Ecto neural progenitor cell (in vitro differentiated cells): ENCODE measurements at places on chromosomes 12 and 14.

- no peak for DNase-seq
Observed at GRCh38 chr14:34124585-34124984, 173.7 kb upstream of the EGLN3 start.

DNA sequence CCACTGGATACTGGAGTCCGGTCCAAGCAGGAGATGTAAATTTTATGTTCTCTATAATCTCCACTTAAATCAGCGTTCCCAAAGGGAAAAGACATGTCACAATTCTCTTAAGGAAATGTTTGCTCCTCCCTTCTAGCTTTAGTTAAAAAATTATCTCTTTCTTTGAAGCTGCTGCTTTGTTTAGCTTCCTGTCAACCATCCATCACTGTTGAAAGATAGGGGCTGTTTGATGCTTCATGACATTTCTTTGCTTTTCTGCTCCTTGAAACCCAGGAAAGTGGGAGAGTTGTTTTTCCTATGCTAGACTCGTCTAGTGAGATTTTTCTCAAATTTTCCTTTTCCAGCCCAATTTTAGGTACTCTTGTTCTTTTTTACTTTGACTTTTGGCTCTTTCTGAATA, 31.9 kb downstream of the MBIP start:
- no peak for DNase-seq

DNA sequence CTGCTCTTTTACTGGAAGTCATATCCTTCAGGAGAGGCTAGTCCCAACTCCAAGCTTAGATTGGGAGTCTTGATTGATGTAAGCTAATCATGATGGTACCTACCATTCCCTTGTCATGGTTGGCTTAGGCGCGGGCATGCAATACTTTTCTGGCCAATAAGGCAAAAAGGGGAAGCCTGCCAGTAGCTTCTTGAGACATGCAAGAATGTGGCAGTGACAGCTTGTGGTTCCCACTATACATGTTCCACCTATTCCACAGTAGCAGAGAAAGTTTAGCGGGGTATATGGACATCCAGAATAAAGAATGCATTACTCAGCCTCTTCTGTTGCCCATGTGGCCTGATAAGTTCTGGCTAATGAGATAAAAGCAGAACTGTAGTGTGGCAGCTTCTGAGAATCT, 55.0 kb downstream of the AP5M1 start:
- no peak for DNase-seq

DNA sequence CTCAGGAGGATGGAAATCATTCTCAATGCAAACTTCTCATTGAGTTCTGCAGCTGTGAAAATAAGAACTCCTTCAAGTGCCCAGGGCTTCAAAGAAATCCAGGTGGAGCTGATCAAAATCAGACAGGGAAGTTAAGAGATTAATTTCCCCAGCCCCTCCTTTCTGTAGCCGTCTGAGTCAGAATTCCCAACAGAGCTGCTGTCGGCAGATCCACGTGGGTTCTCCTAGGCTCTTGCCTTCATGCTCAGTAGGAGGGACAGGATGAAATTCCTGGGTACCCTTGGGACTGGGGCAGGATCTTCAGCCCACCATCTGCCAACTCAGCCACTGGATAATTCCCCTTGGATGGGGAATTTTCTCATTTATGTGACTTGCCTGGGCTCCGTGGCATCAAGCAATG, 13.3 kb downstream of the TGFB3 start:
- no peak for DNase-seq

DNA sequence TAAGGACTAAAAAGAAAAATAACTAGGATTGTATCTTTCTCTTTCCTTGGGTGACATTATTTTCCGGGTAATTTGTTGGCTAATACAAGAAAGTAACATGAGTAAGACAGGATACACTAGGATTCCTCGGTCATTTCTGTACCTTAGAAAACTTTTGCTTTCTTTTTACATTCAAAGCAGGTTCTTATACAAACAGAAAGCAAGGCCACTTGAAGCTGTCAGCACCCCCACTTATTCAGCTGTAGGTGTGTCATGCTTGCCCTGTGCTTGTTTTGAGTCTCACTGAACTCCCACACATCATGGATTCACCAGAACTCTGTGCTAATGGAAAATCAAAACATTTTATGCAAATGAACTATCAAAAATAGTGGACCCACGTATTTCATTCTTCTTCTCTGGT, 266.8 kb upstream of the CLEC14A start:
- DNase-seq: no peak

DNA sequence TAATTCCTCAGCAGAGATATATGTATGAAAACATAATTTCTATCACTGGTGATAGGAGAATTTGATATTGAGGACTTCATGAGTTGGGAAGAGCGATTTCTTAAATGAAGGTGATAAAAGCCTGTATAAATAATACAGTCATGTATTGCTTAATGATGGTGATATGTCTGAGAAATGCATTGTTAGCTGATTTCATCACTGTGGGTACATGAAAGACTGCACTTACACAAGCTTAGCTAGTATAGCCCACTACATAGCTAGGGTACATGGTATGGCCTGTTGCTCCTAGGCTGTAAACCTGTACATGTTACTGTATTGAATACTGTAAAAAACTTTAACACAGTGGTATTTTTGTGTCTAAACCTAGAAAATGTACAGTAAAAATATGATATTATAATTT, 63.4 kb downstream of the ANO4 start:
- no peak for DNase-seq

DNA sequence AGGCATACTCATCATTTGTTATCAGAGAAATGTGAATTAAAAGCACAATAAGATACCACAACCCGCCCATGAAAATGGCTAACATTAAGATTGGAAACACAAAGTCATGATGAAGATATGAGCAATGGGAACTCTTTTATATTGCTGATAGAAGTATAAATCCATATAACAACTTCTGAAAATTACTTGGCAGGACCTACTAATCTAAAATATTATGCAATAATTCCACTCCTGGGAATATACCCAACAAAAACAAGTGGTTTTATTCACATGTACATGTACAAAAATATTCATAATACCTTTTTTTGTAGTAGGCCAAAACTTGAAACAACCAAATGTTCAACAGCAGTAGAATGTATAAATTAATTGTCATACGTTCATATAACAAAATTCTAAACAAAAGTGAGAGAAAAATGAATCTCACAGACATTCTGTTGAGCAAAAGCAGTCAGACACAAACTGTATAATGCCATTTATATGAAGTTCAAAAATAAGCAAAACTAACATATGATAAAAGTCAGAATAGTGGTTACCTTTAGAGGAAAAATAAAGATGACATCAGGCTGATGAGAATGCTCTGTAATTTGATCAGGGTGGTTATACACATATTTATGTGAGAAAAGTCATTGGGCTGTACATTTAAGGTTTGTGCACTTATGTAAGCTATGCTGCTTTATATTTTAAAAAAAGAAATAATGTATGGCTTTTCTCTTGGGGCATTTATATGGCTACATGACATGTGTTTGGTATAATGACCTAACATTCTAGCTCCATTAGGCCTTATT, 309.2 kb upstream of the KITLG start:
- DNase-seq: no peak

DNA sequence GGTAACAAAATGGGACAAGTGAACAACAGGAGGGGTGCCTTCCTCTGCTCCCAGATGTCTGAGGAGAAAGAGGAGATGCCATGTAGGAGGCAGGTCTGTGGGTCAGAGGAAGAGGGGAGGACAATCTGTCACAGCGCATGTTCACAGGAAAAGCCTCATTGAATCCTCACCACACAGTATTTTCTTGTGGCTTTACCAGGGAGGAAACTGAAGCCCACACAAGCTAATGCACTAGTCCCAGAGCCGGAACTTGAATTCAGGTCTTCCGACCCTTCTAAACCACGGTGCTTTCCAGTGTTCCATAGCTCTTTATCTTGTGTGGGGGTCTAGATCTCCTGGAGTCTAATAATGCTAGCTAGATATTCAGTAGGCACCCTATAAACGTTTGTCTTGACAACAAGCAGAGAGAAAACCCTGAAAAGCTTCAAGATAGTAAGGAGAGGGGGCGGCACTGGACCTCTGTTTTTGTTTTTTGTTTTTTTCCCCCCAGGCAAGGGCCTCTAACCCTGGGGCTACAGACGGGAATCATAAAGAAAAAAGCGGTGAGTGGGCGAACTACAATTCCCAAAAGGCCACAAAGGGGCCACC, 371 bp upstream of the SHMT2 start:
- no peak for DNase-seq

- DNase-seq: no peak
Observed at GRCh38 chr12:39835517-39836489, 216.2 kb upstream of the ABCD2 start.
